AG08395 (cell line): ENCODE measurements at places on chromosomes 3 and 15.
A peak's percentile ranks its signal among the peaks of the same experiment; 100 is the strongest.

DNA sequence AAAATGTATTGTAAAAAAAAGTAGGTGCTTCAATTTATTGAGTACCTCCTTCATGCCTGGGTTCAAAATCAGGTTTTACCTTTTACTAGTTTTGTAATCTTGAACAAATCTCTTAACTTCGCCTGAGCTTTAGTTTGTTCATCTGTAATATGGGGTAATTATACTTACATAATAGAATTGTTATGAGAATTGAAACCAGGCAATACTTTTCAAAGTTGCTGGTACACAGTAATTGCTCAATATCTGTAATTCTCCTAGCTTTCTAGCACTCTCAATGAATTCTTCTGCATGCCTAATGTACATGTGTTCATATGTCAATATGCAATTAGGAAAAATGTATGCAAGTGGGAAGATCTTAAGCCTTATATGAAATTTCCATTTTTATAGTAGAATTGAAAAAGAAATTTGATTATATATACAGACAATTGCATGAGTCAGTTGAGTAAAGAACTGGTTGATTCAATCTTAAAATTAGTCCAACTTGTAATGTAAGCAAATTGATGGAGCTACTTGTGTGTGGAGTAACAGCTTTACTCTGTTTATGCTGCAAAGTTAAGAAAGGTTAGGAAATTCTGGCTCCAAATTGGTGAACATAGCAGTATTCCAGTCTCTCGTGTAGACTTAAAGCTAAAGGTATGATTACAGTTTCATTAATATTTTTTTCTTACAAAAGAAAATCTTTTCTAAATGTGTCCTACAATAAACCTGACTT lies 4.1 kb downstream of the TNFSF10 start:
- DNase-seq: no peak

GRCh38 chr3:153291059-153291685 lies 129.1 kb downstream of the RAP2B start:
- DNase-seq: no peak

GRCh38 chr15:60343221-60343970 lies 54.4 kb downstream of the ANXA2 start:
- DNase-seq: no peak

DNA sequence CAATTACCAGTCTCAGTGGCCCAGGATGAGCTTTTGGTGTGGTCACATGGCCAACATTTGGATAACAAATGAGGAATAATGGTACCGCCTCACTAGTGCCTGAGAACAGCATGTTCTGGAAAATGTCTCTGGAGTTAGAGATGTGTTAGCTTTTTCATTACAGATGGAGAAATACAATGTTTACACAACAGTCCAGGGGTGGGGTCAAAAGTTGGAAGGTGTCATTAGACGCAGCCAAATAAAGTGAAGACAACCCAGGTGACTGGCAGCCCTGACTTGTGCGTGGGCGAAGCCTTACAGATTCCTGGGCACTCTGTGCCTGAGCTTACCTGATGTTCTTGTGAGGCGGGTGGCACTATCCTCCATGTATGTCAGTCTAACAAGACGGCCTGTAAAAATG lies 12.8 kb downstream of the IL17RB start:
- no peak for DNase-seq

GRCh38 chr3:42745291-42745745 lies 27.7 kb downstream of the CCDC13 start:
- no peak for DNase-seq

GRCh38 chr15:27989427-27989826 lies 109.7 kb downstream of the OCA2 start:
- DNase-seq: no peak

- DNase-seq: peak; percentile 52
These were observed 152.2 kb downstream of the ALCAM start for GRCh38 chr3:105518806-105519418.
